H1 (cell line): ENCODE measurements at places on chromosomes 2 and 18.

- H3K27ac ChIP-seq, result no peak overlapping the region
- H3K4me3 ChIP-seq, result no peak overlapping the region
- no peaks in the 10 kb centered on the region for H3K4me1 ChIP-seq
- no peaks in the 10 kb centered on the region for H3K36me3 ChIP-seq
Observed at GRCh38 chr2:172607379-172607928, 51.6 kb downstream of the PDK1 start.

DNA sequence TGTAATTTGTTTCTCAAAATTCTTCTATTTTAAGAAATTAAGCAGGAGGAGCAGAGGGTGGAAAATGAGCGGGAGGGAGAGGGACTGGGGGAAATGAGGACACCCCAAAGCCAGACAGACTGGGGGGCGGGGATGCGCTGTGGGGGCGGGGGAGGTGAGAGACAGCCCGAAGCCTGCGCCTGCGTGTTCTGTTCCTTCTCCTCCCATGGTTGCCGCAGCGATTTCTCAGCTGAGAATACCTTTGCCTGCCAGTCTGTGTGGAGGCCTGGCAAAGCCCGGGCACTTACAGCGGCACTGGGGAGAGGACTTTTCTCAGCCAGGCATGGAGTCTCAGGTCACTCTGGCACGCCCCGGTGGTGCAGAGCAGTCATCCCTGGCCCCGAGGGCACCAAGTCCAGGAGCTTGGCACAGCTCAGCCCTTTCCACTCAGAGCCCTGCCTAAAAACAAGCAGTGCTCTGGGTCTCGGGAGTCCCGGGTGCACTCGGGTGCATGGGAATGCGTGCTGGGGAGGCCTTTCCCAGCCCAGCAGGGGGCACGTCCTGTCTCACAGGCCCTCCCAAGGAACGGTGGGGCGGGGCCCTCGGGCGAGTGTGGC is 289.3 kb upstream of the HS6ST1 start:
- no peaks in the 10 kb centered on the region for H3K36me3 ChIP-seq
- no peak for DNase-seq
- H3K4me1 ChIP-seq, result no peaks in the 10 kb centered on the region
- no peaks in the 10 kb centered on the region for H3K27me3 ChIP-seq
- no peak overlapping the region for H3K27ac ChIP-seq

GRCh38 chr2:50875561-50875960 is 156.4 kb downstream of the NRXN1 start:
- H3K4me1 ChIP-seq, result no peaks in the 10 kb centered on the region
- no peak overlapping the region for H3K27ac ChIP-seq
- DNase-seq, result no peak
- no peaks in the 10 kb centered on the region for H3K36me3 ChIP-seq

GRCh38 chr2:46967990-46968647 is 52.5 kb upstream of the MCFD2 start:
- no peak overlapping the region for H3K27ac ChIP-seq
- H3K4me3 ChIP-seq, result no peak overlapping the region
- no peaks in the 10 kb centered on the region for H3K36me3 ChIP-seq
- H3K27me3 ChIP-seq, result no peaks in the 10 kb centered on the region

DNA sequence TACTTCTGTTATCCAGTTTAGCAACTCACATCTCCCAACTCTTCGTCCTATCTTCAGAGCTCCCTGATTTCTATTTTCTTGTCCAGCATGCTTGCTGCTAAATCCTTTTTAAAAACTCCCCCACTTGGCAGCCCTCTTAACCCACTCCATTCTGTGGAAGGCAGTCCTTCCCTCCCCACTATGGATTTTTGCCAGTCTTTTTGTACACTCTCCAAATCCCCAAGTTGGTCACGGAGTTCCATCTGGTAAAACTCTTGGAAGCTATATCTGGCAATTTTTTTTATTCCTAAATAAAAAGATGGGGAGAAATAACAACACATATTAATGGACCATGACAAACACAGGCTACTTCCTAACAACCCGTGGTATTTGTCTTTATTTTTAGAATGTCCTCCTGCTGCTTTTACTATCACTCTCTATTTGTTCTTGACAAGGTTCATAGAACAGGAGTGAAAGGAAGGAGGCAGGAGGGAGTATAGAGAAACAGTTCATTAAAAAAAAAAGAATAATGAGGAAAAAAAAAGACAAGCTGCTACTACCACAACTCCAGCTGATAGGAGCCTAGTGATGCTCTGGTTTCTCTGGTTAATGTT is 120.0 kb upstream of the THSD7B start:
- H3K4me3 ChIP-seq, result no peak overlapping the region
- no peak overlapping the region for H3K27ac ChIP-seq
- H3K4me1 ChIP-seq, result no peaks in the 10 kb centered on the region
- no peaks in the 10 kb centered on the region for H3K27me3 ChIP-seq
- H3K36me3 ChIP-seq, result no peaks in the 10 kb centered on the region
